ENCODE measurements at places on chromosomes 11 and 22.
A peak's percentile ranks its signal among the peaks of the same experiment; 100 is the strongest.

DNA sequence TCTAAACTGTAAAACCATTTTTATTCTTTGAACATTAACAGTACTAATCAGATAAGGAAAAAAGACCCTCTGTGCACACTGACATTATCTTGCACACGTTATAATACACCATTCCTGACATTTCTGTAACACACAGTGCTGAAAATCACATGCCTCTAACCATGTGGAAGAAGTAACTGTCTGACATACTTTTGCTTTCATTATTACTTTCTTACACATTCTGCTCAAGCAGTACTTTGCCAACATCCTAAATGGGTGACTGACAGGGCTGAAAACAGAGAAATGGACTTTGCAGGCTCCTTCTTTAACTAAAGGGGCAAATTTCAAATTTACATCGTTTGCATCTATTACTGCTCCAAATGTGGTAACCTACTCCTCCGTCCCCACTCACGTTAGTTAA is 22.8 kb upstream of the TP53AIP1 start:
- DNase-seq = peak; percentile 40

DNA sequence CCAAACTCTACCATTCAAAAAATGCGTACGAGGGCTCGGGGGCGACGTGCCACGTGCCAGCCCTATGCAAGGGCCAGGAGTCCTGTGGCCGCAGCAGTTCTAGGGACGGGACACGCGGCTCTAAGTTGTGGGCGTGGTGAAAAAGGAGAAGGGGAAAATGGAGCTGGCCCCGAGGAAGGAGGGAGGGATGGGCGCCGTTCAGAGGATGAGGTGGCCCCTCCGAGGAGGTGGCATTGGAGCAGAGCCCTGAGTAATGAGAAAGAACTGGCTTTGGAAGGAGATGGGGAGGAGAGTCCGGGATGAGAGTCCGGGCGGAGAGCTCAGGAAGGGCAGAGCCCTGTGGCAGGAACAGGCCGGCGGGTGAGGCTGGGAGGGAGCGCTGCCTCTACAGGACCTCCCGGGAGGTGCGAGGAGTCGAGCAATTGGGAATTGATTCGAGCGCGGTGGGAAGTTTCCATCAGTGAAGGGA is 21.0 kb downstream of the OTUB1 start:
- peak; percentile 42 for DNase-seq

DNA sequence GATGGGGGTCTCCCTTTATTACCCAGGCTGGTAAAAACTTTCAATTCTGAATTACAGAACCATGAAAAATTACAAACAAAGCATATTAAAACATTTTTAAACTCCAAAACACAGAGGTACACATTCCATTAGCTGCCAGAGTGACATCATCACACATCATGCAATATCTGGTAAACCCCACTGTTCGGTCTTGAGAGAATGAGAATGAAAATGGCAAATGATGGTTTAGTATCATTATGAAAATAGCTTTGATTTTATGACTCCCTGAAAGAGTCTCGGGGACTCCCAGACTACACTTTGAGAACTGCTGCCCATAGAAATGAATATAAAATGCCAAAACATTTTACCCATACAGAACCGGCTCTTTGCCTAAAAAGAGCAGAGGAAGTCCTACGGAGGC is 18.8 kb downstream of the LARGE2 start:
- DNase-seq = no peak

- no peak for DNase-seq
These were observed 931.6 kb downstream of the BRD1 start for GRCh38 chr22:48895831-48896765.

GRCh38 chr11:1569251-1569780 is 2.8 kb downstream of the DUSP8 start:
- DNase-seq = no peak

DNA sequence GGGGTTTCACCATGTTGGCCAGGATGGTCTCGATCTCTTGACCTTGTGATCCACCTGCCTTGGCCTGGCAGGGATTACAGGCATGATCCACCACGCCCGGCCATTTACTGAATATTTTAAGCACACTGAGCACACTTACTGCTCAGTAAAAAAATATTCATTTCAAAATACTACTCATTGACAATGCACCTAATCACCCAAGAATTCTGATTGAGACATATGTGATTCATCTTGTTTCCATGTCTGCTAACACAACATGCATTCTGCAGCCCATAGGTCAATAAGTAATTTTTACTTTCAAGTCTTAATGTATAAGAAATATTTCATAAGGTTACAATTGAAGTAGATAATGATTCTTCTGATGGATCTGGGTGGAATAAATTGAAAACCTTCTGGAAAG is 4.2 kb upstream of the OR52J3 start:
- no peak for DNase-seq

DNA sequence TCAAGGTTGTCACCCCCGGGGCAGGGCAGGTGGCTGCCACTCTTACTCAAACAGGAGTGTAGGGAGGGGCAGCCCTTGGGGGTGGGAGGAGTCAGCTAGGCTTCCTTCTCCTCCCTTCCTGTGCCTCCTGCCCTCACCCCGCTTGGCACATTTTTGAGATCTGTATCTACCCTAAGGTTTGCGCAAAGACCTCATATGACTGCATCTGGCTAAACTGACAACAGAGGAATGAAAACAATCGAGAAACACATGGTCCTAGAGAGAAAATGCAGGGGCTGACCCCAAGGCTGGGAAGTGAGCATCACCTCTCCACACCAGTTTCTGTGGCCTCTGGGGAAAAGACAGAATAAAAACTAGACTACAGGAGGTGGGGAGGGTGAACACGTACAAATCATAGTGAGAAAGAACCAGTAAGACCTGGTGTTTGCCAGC is 28.1 kb downstream of the IGSF9B start:
- DNase-seq = no peak

DNA sequence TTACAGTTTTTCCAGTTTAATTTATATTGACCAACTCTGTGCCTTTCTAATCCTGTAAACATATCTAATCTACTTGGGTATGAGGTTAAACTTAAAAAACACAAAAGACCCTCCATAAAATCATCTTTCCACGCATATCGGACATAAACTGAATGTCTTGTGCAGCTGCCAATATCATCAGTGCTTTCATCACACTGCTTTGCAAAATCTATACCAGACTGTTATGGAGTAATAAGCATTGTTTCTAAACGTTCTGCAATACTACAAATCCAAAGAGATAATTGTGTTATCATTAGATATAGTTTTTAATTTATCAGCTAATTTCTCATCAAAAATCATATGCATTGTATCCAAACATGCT is 36.1 kb upstream of the AMPD3 start:
- DNase-seq = peak; percentile 54

- DNase-seq = peak; percentile 59
These were observed 1.3 kb upstream of the LPXN start for GRCh38 chr11:58576887-58577471.

- DNase-seq = peak; percentile 85
These were observed at the start of gene NDUFC2 for GRCh38 chr11:78079232-78080083. Gene NDUFC2, minus strand, starts transcription at chr11:78079862. Its CDS starts 118 bp downstream, at chr11:78079744.

- no peak for DNase-seq
These were observed 333.7 kb downstream of the FAT3 start for GRCh38 chr11:92558323-92558722.
